ENCODE measurements at places on chromosomes 2 and 18.
A peak's percentile ranks its signal among the peaks of the same experiment; 100 is the strongest.

- no peak for DNase-seq
Observed at GRCh38 chr2:68747413-68747812, 12.8 kb downstream of the ARHGAP25 start.

GRCh38 chr2:86225581-86225980 lies 26.3 kb downstream of the MRPL35 start:
- DNase-seq: peak; percentile 24

DNA sequence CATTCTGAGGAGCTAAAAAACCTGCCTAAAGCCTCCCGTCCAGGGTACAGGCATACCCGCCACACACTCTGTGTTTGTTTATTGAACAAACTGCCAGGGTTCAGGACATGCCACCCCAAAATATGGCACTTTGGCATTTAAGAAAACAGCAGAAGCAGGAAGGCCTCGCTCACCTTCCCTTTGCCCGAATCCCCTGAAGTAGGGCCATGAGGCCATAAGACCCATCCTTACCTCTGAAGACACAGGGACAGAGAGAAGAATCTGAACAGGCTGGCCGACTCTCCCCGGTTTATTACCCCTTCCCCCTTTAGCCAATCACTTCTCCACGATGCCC lies 1.7 kb upstream of the NEURL3 start:
- DNase-seq: no peak

DNA sequence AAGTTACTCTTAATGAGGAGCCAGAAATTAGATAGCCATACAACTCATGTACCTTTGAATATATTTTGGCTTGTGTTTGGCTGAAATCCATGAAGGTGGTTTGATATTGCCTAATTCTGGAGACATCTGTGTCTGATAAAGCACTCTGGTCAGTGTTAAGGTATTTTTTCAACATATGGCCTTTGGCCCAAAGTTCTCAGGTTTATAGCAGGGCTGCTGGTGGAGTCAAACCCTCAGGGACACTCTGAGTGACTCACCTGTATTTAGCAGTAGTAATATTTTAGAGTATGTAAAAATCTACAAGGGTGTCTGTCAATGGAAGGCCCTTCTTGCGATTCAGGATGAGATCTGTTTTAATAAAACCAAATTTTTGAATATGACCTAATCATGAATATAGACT lies 666.5 kb downstream of the SLC4A3 start:
- DNase-seq: no peak

DNA sequence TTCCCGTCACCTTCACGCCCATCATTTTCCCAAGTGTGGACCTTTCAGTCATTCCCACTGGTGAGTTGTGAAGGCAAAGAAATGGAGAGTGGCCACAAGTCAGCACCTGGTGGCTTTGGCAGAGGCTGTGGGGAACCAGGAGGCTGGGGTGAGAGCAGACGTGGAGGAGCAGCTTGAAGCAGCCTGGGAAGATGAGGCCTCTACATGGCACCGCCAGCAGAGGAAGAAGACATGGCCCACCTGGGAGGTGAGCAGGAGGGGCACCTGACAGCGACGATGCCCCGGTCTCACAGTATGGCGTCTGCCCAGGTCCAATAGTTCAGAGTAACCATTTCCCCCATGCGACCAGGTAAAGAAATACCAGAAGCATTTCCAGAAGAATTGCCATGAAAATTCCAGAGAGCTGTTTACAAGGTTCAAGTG lies 69.0 kb downstream of the TPO start:
- DNase-seq: no peak

- peak; percentile 26 for DNase-seq
Observed at GRCh38 chr2:208370881-208371633, 35.5 kb upstream of the PTH2R start.

Measured in EL (cell line).